Panc1 (cell line): ENCODE measurements at places on chromosomes 4 and X. TPM values are rescaled to one million over a fixed set of nuclear protein-coding genes. Genes with fewer than 3 reads are reported as not detected.

Gene TMEM271
- not detected for total RNA-seq

GRCh38 chrX:68749426-68749825, 79.4 kb upstream of the EFNB1 start:
- DNase-seq: no peak

Gene PCDH11X
- total RNA-seq: not detected

DNA sequence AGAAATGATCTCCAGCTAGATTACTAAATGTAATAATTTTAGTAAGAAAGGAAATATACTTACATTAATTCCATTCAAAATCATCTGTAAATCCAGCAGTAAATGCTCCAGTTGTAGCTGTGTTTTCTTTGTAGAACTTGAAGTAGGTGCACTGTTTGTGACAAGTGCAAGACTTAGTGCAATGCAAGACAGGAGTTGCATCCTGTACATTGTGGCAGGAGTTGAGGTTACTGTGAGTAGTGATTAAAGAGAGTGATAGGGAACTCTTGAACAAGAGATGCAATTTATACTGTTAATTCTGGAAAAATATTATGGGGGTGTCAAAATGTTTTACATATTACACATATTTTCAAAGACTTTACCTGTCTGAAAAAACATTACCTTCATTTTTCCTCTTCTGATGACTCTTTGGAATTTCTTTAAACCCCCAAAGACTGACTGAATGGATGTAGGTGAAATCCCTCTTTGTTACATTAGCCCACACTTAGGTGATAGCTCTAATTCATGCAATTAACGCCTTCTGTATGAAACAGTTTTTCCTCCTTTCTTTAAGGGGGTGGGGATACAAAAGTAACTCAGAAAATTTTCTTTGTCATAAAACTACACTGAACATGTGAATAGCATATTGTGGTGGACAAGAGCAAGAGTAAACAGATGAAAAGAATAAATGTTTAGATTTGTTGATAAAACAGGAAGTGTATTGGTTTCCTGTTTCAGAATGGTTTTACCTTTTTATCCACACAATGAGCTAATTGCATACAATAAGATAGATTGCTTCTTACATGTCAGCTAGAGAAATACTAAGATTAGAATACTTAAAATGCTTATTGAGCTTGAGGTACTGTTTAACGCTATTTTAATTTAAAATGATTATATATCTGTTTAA, at the start of gene IL2:
Gene IL2, minus strand, starts transcription at position 495 of the 886 bp plus-strand sequence. Its CDS starts 285 bp downstream, at position 210.
- no peak for DNase-seq

GRCh38 chrX:103742339-103742738, 31.6 kb downstream of the TMEM31 start:
- DNase-seq: no peak
